ENCODE measurements at places on chromosomes 1 and 21. TPM values are rescaled to one million over a fixed set of nuclear protein-coding genes. Genes with fewer than 3 reads are reported as not detected.

Gene GUK1
- 220 TPM for total RNA-seq

- no peak for DNase-seq
Observed at GRCh38 chr1:76764638-76765454, 102.4 kb upstream of the ST6GALNAC5 start.

Gene SAMD13
- total RNA-seq: 0.61 TPM

DNA sequence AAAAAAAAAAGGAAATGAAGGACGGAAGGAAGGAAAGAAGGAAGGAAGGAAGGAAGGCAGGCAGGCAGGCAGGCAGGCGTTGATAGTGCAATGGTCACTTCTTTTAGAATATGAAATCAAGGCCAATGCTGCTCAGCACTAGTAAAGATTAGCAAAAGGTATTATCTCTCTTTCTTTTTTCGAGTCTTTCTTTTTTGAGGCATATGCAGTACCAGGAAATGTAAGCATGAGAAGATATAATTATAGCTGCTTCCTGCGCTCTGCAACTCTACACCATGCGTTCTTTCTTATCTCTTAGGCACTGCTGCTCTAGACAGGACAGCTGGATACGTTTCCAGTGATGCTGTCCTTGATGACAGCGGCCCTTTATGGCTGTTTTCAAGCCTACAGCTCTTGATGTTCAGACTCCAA, 1512.5 kb upstream of the B3GALT2 start:
- DNase-seq: no peak

Gene FTCD
- total RNA-seq: 0.32 TPM

DNA sequence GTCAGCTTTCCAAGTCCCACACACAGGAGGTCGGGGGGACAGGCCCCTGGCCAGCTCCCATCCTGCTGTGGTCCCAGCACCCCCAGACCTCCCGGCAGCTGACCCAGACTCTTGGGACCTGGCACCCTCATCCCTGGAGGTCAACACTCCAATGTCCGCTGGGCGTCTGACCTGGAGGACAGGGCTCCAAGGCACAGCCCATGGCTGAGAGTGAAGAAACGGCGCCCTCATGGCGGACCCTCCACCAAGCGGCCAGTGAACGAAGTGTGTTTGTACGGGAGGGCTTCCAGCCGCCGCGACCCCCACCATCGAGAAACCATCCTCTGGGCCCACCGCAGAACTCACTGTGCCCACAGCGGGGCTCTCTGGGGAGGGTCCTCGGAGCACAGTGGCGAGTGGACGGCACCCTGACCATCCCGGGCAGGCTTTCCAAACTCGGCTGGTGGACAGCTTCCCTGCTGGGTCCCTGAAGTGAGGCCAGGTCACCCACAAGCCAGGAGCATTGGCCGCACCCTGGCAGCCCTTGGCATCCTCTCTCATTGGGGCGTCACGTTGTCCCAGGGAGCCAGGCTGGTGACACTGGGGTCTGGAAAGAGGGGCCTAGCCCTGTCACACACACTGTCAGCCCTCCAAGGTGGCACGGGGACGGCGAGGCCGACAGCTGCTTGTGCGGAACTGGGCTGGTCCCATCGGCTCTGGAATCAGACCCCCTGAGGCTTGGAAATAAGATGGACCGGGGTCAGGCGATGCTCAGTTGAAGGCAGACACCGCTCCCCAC, 47.8 kb upstream of the COL6A2 start:
- peak; percentile 89 for DNase-seq

GRCh38 chr1:175927944-175928343, 184.5 kb upstream of the TNR start:
- DNase-seq: no peak

Gene CSF3R
- total RNA-seq: 82.0 TPM

Gene PTPRF
- total RNA-seq: 270 TPM

DNA sequence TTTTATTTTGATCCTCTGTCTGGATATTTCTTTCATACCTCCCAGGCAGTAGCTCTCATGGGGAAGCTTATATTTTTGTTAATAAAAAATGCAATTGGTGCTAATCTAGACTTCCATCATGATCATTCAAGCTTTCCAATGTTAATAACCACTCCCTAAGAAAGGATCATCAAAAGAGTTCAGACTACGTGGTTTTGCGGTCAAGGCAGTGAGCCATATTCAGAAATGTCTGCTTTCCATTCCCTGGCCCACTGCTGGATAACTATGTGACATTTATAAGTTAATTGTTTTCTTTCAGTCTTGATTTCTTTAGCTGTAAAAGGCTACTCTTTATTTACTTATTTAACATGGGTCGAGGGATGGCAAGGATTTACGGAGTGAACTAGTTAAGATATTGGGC, 414.6 kb downstream of the LMO4 start:
- DNase-seq: no peak

Gene ACTN2
- total RNA-seq: 0.71 TPM

DNA sequence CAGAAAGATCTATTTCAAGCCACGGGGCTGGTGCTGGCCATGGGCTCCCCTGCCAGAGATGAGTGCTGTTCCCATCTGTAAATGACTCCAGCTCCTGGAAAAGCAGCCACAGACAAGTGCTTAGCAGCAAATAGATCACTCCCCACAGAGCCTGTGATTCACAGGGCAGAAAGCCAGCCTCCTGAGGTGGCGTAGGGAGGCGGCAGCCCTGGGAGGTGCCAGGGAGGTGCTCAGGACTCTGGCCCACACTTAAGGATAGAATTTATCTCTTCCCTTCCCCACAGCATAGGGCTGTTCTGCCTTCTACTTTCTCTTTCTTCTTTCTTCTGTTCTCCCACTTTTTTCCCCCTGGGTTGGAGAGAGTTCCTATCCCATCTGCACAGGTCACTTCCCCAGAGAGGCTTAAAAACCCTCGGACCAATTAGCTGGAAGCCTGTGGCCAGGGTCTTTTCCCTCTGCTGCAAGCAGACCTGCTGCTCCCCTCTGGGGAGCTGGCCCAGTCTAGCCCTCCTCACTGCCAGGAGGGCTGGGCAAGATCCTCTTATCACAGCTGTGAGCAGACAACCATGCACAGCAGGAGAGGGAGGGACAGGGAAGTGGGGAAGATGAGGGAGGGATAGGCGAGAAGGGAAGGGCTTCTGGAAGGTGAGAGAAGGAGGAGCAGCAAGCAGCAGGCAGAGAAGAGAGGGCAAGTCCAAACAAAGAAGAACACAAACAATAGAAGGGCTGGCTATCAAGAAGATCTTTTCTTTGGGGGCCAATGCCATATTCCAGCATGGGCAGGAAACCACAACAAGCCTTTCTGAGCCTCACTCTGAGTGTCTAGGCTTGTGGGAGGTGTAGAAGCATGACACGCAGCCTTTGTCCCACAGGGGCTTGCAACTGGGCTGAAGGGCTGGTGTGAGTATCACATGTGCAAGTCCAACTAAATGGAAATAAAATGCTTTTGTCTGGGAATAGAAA, 41.0 kb downstream of the KCND3 start:
- no peak for DNase-seq

- no peak for DNase-seq
Observed at GRCh38 chr1:117069220-117069844, 9.2 kb downstream of the TTF2 start.

Data from mesenteric fat pad (tissue), 1 donor.